HCT116 (cell line): ENCODE measurements at places on chromosomes 16 and 17. TPM values are rescaled to one million over a fixed set of nuclear protein-coding genes. Genes with fewer than 3 reads are reported as not detected.

The TBC1D3D gene
- 4.4 TPM for total RNA-seq

- no peak for DNase-seq
Observed at GRCh38 chr17:78717431-78717980, 64.6 kb downstream of the CYTH1 start.

The TMEM98 gene
- 29.3 TPM for total RNA-seq

DNA sequence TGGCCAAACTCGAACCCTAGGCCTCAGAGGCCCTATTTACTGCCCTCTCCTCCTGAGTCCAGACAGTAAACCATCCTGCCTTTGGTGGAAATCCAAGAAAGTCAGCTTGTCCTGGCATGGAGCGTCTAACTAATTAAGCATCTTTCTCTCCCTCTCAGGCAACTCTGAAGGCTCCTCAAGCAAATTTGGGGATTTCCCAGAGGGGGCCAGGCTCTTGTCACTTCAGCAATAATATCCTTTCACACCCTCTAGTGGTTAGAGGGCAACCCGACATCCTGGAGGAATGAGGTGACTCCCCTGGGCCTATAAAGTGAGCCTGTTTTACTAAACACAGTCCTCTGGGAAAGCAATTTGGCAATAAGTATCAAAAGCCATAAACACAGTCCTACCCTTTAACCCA, 60.4 kb downstream of the NOG start:
- DNase-seq = peak; percentile 63

GRCh38 chr16:2165861-2166260, 10.3 kb downstream of the TRAF7 start:
- DNase-seq = no peak
